ENCODE measurements at places on chromosomes 11 and 22.

DNA sequence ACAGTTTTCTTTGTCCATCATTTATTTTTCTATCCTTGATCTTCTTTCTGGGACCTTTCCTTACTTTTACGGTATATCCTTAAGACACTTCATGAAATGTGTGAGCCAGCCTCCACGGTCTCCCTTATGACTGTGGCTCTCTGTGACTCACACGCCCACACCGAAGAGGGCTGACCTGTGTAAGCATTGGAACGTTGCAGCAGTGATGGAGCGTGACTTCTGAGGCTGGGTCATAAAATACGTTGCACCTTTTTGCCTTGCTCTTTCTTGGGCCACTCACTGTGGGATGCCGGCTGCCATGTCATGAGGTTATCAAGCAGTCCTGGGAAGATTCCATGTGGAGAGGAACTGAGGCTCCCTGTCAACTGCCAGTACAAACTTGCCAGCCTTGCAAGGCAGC, 96.3 kb upstream of the RAB1B start:
- H3K36me3 ChIP-seq = no peaks in the 10 kb centered on the region
- H3K4me1 ChIP-seq = peaks cover 11% of the 10 kb centered on the region
- H3K27ac ChIP-seq = no peak overlapping the region
- H3K27me3 ChIP-seq = no peaks in the 10 kb centered on the region

GRCh38 chr22:37002633-37003032, 16.6 kb downstream of the TST start:
- no peak overlapping the region for H3K4me3 ChIP-seq
- no peak for DNase-seq
- peaks cover 12% of the 10 kb centered on the region for H3K4me1 ChIP-seq
- no peaks in the 10 kb centered on the region for H3K36me3 ChIP-seq
- H3K27me3 ChIP-seq = no peaks in the 10 kb centered on the region

DNA sequence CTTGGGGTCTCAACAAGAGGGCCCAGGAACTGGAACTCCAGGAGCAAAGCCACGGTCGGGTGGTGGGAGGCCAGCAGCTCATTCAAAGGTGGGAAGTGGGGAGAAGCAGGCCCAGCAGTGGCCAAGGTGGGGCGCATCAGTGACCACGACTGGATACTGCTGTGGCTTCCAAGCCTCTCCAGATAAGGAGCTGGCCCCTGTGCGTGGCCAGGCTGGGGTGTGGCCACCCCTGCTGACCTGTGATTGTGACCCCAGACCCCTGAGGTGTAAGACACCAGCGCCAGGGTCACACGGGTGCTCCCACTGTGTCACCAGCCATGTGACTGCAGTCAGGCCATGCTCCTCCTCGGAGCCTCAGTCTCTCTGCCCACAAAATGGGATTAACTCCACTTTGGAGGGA, 20.3 kb downstream of the A4GALT start:
- H3K36me3 ChIP-seq = no peaks in the 10 kb centered on the region
- H3K27me3 ChIP-seq = no peaks in the 10 kb centered on the region
- peak overlapping the region; percentile 25 for H3K27ac ChIP-seq
- peaks cover 51% of the 10 kb centered on the region for H3K4me1 ChIP-seq
- DNase-seq = no peak
- H3K4me3 ChIP-seq = no peak overlapping the region

DNA sequence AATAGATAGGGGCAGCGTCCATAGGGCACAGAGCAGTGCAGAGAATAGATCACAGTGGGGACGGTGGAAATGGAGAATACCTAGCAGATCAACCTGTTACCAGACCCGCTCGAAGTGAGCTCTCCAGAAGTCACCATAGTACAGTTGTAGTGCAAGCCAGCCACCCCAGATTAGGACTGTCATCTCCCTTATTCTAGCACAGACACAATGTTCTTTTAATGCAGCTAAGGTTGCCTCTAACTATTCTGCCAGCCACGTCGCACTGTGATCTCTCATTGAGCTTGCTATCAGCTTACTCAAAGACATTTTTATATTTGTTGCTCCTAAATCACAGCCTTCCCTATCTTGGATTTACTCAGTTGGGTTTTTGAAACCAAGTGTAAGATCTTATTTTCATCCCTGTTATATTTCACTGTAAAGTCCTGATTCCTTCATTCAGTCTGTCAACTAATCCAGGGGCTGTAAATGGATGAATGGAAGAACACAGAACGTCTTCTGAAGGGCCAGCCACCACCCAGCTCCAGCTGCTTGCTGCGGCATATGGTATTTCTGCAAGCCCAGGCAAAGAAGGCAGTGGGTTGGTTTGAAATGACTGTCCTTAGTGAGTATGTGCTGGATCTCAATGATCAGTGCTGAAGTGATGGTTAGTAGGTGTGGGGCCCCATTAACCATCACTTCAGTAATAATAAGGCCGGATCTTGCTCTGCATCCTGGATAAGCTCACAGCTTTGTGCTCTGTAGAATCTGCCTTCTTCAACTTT, 3.4 kb downstream of the PARVA start:
- peaks cover 4% of the 10 kb centered on the region for H3K4me1 ChIP-seq
- H3K4me3 ChIP-seq = no peak overlapping the region
- no peak for DNase-seq
- no peak overlapping the region for H3K27ac ChIP-seq

- peaks cover 31% of the 10 kb centered on the region for H3K36me3 ChIP-seq
- no peak overlapping the region for H3K27ac ChIP-seq
- H3K4me3 ChIP-seq = no peak overlapping the region
- peaks cover 7% of the 10 kb centered on the region for H3K4me1 ChIP-seq
These were observed 51.6 kb upstream of the NFRKB start for GRCh38 chr11:129946965-129947364.

GRCh38 chr11:12786450-12786849, 112.2 kb downstream of the TEAD1 start:
- H3K36me3 ChIP-seq = no peaks in the 10 kb centered on the region
- H3K4me1 ChIP-seq = no peaks in the 10 kb centered on the region
- no peak overlapping the region for H3K27ac ChIP-seq
- H3K4me3 ChIP-seq = no peak overlapping the region

- DNase-seq = no peak
- no peak overlapping the region for H3K4me3 ChIP-seq
- H3K27ac ChIP-seq = no peak overlapping the region
- H3K36me3 ChIP-seq = no peaks in the 10 kb centered on the region
These were observed 5.3 kb upstream of the OR52M1 start for GRCh38 chr11:4539603-4540219.

- peaks cover 9% of the 10 kb centered on the region for H3K4me1 ChIP-seq
- H3K27me3 ChIP-seq = no peaks in the 10 kb centered on the region
- DNase-seq = no peak
- no peak overlapping the region for H3K4me3 ChIP-seq
- H3K27ac ChIP-seq = no peak overlapping the region
These were observed 13.8 kb upstream of the TUBA8 start for GRCh38 chr22:18096823-18097222.

- no peaks in the 10 kb centered on the region for H3K36me3 ChIP-seq
- H3K27ac ChIP-seq = no peak overlapping the region
- DNase-seq = no peak
- no peak overlapping the region for H3K4me3 ChIP-seq
- peaks cover 18% of the 10 kb centered on the region for H3K4me1 ChIP-seq
- no peaks in the 10 kb centered on the region for H3K27me3 ChIP-seq
These were observed 157.7 kb downstream of the MAML2 start for GRCh38 chr11:96185220-96185768.

DNA sequence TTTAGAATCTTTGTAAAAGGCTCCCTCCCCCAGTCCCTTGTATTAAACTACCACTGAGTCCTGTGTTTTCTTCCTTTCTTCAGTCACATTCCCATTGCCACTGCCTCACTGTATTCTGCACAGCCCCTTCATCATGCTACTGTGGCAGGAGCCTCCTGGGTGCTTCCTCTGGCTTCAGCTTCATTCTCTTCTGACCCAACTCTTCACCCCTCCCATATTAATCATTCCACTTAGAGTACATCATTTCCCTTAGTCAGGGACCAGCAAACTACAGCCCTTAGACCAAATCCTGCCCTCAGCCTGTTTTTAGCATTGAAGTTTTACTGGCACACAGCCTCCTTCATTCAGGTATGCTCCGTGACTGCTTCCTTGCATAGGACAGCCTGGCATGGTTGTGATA, 127.7 kb upstream of the MTNR1B start:
- no peaks in the 10 kb centered on the region for H3K27me3 ChIP-seq
- no peak overlapping the region for H3K4me3 ChIP-seq
- no peaks in the 10 kb centered on the region for H3K36me3 ChIP-seq
- DNase-seq = no peak
- no peak overlapping the region for H3K27ac ChIP-seq

GRCh38 chr11:44624761-44625221, 59.3 kb downstream of the CD82 start:
- H3K4me3 ChIP-seq = no peak overlapping the region
- no peaks in the 10 kb centered on the region for H3K27me3 ChIP-seq
- no peak for DNase-seq
- no peak overlapping the region for H3K27ac ChIP-seq
- peaks cover 33% of the 10 kb centered on the region for H3K4me1 ChIP-seq

GRCh38 chr11:134640536-134640935, 228.5 kb upstream of the B3GAT1 start:
- DNase-seq = no peak
- H3K4me1 ChIP-seq = peaks cover 31% of the 10 kb centered on the region
- H3K27me3 ChIP-seq = peaks cover 28% of the 10 kb centered on the region
- peak overlapping the region; percentile 74 for H3K27ac ChIP-seq
- H3K36me3 ChIP-seq = no peaks in the 10 kb centered on the region
- H3K4me3 ChIP-seq = no peak overlapping the region

DNA sequence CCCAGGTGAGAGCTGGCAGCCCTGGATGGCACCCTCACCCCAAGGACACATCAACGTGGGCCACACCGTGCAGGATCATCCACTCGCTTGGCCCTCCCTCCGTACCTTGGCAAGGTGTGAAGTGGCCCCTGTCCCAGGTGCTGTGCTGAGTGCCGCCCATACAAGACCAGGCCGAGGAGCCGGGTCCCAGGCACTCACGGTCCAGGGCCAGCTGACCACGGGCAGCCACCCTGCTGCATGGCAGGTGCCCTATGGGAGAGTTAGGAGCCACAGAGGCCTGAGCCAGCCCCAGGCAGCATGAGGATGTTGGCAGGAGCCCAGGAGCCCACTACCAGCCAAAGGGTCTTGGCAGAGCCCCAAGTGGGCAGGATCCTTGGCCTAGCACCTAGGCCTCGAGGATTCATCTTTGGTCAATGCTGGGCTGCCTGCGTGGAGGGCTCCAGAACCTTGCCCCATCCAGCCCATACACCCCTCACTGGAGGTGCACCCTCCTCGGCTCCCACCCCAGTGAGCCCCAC, 19.6 kb downstream of the RTN4R start:
- no peaks in the 10 kb centered on the region for H3K36me3 ChIP-seq
- H3K27me3 ChIP-seq = no peaks in the 10 kb centered on the region
- H3K4me3 ChIP-seq = no peak overlapping the region
- peaks cover 25% of the 10 kb centered on the region for H3K4me1 ChIP-seq
- no peak for DNase-seq

GRCh38 chr22:34687116-34687515, 378.8 kb upstream of the ISX start:
- H3K4me1 ChIP-seq = no peaks in the 10 kb centered on the region
- H3K36me3 ChIP-seq = no peaks in the 10 kb centered on the region
- no peak overlapping the region for H3K4me3 ChIP-seq
- H3K27me3 ChIP-seq = no peaks in the 10 kb centered on the region

GRCh38 chr11:83483808-83484207, 197.6 kb upstream of the CCDC90B start:
- no peaks in the 10 kb centered on the region for H3K36me3 ChIP-seq
- no peak overlapping the region for H3K27ac ChIP-seq
- H3K4me3 ChIP-seq = no peak overlapping the region
- no peaks in the 10 kb centered on the region for H3K27me3 ChIP-seq
- no peak for DNase-seq
- H3K4me1 ChIP-seq = no peaks in the 10 kb centered on the region

GRCh38 chr11:60528934-60529333, 13.7 kb downstream of the MS4A13 start:
- H3K27ac ChIP-seq = no peak overlapping the region
- H3K4me3 ChIP-seq = no peak overlapping the region
- H3K4me1 ChIP-seq = no peaks in the 10 kb centered on the region
- DNase-seq = no peak
- H3K27me3 ChIP-seq = no peaks in the 10 kb centered on the region

- no peak overlapping the region for H3K4me3 ChIP-seq
- DNase-seq = no peak
- no peak overlapping the region for H3K27ac ChIP-seq
- H3K36me3 ChIP-seq = peaks cover 5% of the 10 kb centered on the region
- H3K4me1 ChIP-seq = peaks cover 47% of the 10 kb centered on the region
- H3K27me3 ChIP-seq = peaks cover 15% of the 10 kb centered on the region
These were observed 1.9 kb downstream of the SEPTIN5 start for GRCh38 chr22:19716041-19716828.

- H3K36me3 ChIP-seq = no peaks in the 10 kb centered on the region
- H3K4me1 ChIP-seq = peaks cover 36% of the 10 kb centered on the region
- no peak for DNase-seq
- H3K27ac ChIP-seq = peak overlapping the region; percentile 50
- no peak overlapping the region for H3K4me3 ChIP-seq
- no peaks in the 10 kb centered on the region for H3K27me3 ChIP-seq
These were observed 38.8 kb downstream of the STIM1 start for GRCh38 chr11:3894128-3894731.

DNA sequence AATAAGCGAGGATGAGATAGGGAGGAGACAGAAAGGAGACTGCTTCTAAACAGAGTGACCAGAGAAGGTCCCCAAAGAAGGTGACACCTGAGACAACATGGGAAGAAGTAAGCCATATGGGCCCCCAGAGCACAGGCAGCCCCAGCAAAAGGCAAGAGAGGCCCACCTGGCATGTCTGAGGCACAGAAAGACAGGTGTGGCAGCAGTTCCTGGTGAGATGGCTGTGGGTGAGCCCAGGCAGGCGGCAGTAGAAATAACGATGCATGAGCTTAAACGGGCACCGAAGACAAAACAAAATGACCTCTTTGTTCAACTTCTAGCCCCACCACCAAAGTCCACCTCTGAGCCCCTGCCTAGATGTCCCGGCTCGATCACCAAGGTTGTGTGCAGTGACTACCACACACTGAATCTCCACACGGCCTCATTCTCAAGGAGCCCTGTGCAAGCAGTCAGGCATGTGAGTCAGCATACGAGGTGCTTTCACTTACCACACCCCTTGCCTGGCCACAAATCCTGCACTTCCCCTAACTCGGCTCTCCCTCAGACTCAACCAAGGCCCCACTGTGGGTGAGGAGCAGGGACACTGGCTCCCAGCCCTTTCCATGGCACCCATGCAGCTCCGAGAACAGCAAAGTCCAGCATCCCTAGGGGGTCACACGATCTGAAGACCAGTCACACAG, 77.6 kb downstream of the PACSIN2 start:
- H3K27ac ChIP-seq = peak overlapping the region; percentile 91
- no peaks in the 10 kb centered on the region for H3K36me3 ChIP-seq
- no peaks in the 10 kb centered on the region for H3K27me3 ChIP-seq
- DNase-seq = peak; percentile 82

DNA sequence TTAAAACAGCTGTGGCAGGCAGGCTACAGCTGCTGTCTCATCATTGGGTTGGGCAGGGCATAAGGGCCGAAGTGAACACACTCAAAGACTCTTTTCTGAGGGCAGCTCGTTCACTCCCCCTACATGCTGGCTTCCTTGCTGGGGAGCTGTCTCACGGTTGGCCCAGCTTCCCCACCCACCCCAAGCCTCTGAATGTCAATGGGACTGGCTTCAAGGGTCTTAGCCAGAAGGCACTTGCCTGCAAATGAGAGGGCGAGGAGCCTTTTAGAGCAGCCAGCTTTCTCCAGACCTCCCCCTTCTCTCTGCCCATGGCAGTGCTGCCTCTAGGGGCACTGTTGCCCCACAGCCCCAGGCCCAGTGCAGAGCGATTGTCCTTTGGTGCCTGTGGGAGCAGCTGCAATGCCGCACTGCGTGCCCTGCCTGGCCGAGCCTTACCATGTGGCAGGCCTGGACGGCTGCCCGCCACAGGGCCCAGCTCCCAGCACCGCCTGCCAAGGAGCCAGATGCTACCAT, 94.7 kb upstream of the RASSF10 start:
- H3K27me3 ChIP-seq = no peaks in the 10 kb centered on the region
- H3K36me3 ChIP-seq = no peaks in the 10 kb centered on the region
- peaks cover 16% of the 10 kb centered on the region for H3K4me1 ChIP-seq

Measured in suprapubic skin (tissue), 4 donors.